CD4-positive, alpha-beta T cell treated with Interleukin-2 at 100 ng/mL for 4 hours (primary cell): ENCODE measurements at places on chromosomes 4 and X.

GRCh38 chr4:18512718-18513117 lies 491.2 kb upstream of the LCORL start:
- no peak for DNase-seq

DNA sequence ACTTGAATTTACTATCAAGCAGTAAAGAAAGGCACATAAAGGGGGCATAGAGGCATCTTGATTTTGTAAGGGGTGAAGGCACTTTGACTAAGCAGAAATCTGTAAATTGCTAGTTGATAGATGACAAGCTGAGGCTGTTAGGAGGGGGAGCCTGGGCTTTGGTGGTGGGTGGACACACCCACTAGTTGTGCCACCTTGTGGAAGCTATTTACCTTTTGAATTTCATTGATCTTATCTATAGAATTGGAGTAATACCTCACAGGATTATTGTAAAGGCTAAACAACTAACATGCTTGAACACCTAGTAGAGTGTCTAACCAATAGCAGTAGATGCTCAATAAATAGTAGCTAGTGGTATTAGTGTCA lies 142.8 kb upstream of the KCNIP4 start:
- DNase-seq = no peak

DNA sequence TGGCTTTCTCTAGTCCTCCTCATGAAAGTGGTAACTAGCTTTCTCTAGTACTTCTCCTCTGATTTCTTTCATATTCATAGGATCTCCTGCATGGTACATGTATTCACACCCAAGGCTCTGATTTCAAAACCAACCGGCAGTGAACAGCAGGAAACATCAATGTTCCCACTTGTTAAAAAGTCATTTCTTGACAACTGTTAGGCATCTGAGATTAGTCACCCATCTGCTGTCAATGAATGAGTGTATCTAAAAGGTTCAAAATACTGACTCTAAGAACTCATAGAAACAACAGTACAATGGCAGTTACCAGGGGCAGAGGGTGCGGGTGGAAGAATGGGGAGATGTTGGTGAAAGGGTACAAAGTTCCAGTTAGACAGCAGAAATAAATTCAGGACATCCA lies 31.5 kb upstream of the PUDP start:
- no peak for DNase-seq

DNA sequence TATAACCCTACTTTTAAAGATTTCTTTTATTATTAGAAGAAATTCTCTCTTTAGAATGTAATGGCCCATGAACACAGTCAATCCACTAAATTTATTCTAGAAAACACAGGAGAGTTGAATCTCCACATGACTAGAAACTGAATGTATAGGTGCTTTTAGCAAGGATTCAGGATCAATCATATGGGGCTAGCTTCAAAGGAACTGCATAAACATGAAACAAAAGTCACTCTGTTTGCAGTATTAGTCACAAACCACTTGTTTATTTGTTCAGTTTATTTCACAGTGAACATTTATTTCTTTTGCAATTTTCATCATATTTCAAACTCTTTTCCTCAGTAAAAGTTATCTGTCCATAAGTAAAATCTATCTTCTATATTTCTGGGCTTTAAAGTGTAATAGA lies 1604.6 kb downstream of the PCDH18 start:
- no peak for DNase-seq

GRCh38 chrX:120380699-120381098 lies 18.8 kb downstream of the ATP1B4 start:
- peak; percentile 38 for DNase-seq

DNA sequence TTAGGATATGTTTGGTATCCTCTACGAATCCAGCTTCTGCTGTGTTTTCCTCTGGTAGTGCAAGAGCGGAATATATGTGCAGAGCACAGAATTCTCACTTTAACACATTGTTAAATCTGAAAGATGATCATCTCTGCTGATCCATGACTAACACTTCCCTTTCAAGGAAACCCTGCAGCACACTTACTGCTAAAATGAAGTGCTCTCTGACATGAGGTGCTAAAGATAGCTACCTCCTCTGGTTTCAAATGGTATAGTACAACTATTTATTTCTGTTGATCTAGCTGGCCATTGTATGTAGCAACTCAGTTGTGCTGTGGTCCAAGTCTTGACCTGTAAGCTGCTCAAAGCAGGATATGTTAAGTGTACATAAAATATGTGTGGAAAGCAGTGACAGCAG lies 162.4 kb upstream of the FMR1 start:
- no peak for DNase-seq

- no peak for DNase-seq
These were observed 36.0 kb downstream of the ARHGAP6 start for GRCh38 chrX:11629593-11630211.

DNA sequence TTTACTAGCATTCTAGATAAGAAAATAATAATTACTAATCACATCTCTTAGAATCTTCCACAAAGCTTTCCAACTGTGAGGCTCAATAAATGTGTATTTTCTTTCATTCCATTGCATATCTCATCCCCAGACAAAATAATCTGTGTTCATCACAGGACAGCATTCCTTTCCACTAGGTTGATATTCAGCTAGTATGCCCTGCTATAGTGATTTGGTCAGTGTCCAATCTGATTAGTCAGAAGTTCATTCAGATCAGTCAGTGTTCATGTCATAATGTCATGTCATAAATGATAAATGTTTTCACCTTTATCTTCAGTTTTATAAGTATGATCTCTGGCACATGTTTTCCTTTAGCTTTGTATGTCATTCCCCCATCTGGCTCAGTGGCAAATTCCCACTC lies 611.4 kb downstream of the KCTD8 start:
- no peak for DNase-seq
